ENCODE measurements at places on chromosomes 7 and 10.

GRCh38 chr10:101693651-101693977 is 1.4 kb downstream of the FBXW4 start:
- peak; percentile 55 for DNase-seq

GRCh38 chr10:86344714-86345161 is 21.9 kb downstream of the GRID1 start:
- DNase-seq: no peak

DNA sequence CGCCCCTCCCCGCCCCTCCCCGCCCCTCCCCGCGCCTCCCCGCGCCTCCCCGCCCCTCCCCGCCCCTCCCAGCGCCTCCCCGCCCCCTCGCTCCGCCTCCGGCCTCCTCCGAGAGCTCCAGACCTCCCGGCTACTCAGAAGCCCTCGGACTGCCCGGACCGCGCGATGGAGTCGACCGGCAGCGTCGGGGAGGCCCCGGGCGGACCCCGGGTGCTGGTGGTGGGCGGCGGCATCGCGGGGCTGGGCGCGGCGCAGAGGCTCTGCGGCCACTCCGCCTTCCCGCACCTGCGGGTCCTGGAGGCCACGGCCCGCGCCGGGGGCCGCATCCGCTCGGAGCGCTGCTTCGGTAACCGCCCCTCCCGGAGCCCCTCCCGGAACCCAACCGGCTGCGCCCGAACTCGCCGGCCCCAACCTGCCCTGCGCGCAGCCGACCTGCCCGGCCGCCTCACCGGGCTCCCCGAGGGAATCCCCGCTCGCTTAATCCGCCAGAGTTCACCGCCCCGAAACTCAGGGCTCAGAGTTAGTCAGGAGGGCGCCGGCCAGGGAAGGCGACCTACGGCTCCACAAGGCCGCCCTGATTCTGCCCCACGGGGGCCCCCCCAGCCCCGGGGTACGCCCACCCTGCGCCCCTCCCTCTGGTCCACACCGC is at the start of gene PAOX:
Gene PAOX (plus strand): TSS at position 111 of the 649 bp plus-strand sequence. CDS start 55 bp downstream, at position 166.
- no peak for DNase-seq

DNA sequence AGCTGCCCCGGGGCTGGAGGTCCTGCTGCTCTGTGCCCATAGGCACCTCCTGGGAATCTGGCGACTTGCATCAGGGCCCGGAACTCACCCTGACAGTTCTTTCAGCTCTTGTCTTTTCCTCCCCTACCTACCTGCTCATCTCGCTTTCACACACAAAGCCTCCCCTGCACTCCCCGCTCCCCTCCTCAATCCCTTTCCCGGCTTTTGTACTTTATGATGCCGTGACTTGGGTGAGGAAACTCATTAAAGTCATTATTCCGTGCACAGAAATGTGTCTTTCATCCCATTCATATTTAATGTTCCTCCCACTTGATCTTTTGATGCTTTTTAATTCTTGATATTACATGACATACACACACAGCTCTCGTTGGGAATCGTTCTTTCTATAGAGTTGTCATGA is 218.6 kb downstream of the RPS24 start:
- DNase-seq: no peak

DNA sequence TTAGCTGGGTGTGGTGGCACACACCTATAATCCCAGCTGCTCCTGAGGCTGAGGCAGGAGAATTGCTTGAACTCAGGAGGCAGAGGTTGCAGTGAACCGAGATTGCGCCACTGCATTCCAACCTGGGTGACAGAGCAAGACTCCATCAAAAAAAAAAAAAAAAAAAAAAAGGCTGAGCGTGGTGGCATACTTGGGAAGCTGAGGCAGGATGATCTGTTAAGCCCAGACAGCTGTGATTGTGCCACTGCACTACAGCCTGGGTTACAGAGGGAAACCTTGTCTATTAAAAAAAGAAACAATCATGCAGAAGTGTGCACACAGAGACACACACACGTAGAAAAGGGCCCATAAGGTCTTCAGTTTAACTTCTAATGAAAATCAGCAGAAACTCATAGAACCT is 150.6 kb downstream of the TPST1 start:
- DNase-seq: no peak

- DNase-seq: no peak
These were observed 142.9 kb upstream of the TRIM24 start for GRCh38 chr7:138317044-138317596.

GRCh38 chr10:107656932-107657331 is 492.4 kb upstream of the SORCS1 start:
- DNase-seq: no peak

GRCh38 chr7:98719396-98719795 is 102.3 kb downstream of the NPTX2 start:
- no peak for DNase-seq

DNA sequence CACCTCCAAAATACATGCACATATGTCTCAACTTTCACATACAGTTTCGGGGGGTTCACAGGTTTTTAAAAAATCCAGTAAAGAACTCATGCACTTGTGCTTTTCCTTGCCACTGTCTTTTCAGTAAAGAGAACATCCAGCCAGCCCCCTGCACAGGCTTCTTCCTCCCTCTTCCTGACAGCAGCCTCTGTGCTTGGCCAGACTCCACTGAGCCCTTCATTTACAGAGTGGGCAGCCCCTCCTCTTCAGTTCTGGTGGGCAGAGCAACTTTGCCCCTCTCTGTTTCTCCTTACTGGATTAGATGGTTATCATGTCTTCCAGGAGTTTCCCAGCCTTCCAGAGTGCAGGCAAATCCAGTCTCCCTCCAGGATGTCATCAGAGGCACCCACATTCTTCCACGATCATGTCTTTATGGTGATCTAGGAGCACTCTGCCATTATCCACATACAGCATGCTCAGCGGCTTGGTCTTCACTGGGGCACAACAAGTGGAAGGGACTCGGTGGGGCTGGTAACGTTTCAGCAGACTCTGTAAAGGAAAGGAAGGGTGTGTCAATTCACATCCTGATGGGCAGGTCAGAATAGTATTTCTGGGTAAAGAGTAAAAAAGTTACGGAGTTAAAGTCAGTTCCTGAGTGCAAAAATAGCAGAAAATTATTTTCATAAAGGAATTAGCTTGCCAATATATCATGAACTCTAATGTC is 8.8 kb downstream of the NODAL start:
- DNase-seq: no peak

- DNase-seq: no peak
These were observed 162.8 kb upstream of the LANCL2 start for GRCh38 chr7:55202150-55202913.
